RPMI7951 (cell line): ENCODE measurements at places on chromosomes 2 and 18. TPM values are rescaled to one million over a fixed set of nuclear protein-coding genes. Genes with fewer than 3 reads are reported as not detected.

The KIF5C gene
- total RNA-seq = 0.12 and 0.29 TPM in 2 replicates

The EFHD1 gene
- 1.2 and 1.7 TPM in 2 replicates for total RNA-seq

The MARCO gene
- not detected in 2 replicates for total RNA-seq

The SEPTIN10 gene
- total RNA-seq = 107 and 124 TPM in 2 replicates

The DLX1 gene
- 7.8 and 8.8 TPM in 2 replicates for total RNA-seq

The GREB1 gene
- 0.78 and 0.84 TPM in 2 replicates for total RNA-seq

The DUSP19 gene
- total RNA-seq = 1.7 and 2.1 TPM in 2 replicates

The ZBTB7C gene
- 0.10 and 0.12 TPM in 2 replicates for total RNA-seq

The FAM124B gene
- not detected in 2 replicates for total RNA-seq

The LAMA3 gene
- total RNA-seq = 0.49 and 2.9 TPM in 2 replicates

The STEAP3 gene
- total RNA-seq = 27.3 and 32.2 TPM in 2 replicates

The SDC1 gene
- total RNA-seq = 28.8 and 42.3 TPM in 2 replicates

The CTIF gene
- total RNA-seq = 3.5 and 4.6 TPM in 2 replicates

- no peak for DNase-seq
Measured at GRCh38 chr2:122100346-122100745, 344.9 kb downstream of the TSN start.

GRCh38 chr18:48337053-48337452 lies 72.1 kb downstream of the ZBTB7C start:
- DNase-seq = no peak

GRCh38 chr2:160581448-160581847 lies 87.8 kb upstream of the RBMS1 start:
- peak; percentile 43 for DNase-seq

GRCh38 chr2:236857781-236858180 lies 227.9 kb upstream of the COPS8 start:
- DNase-seq = no peak

DNA sequence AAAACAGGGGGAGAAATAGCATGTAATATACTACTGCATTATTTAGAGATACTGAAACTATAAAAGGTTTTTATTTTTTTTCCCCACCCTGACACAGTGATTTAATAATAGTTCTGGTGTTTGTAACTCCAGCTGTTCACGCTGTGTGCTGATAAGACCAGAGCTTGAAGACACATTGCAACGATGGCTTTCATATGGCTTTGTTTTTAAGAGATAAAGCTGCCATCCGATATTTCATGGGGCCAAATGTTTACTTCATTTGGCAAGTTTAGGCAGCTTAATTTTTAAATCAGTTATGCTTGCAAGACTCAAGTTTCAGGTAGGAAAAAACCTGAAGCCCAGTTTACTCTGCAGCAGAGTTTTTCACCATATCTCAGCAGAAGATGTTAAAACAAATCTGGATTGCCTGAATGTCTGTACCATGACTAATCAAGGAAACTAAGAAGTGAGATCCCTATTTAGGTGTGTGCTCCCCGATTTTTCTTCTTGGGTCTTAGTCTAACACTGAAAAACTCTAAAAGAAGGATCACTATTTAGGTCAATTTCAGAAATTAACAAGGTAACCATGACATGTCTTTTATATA lies 508.6 kb downstream of the PARD3B start:
- no peak for DNase-seq

DNA sequence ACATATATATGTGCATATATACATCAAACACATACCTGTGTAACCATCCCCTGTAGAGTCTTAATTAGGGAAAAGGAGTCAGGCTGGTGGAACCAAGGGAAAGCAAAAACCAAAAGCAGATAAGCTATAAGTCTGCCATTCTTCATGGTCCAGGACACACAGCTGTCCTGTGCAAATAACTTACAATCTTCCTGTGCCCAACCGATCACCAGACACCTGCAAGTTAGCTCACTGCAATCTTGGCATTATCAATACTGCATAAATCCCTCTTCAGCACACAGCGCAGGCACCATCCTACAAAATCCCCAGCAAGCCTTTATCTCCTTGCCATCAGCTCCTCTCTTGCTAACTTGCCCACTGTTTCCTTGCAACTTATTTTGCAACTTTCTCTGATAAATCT lies 60.8 kb upstream of the DYNAP start:
- DNase-seq = no peak

GRCh38 chr2:16273111-16273510 lies 332.8 kb downstream of the MYCN start:
- DNase-seq = no peak

DNA sequence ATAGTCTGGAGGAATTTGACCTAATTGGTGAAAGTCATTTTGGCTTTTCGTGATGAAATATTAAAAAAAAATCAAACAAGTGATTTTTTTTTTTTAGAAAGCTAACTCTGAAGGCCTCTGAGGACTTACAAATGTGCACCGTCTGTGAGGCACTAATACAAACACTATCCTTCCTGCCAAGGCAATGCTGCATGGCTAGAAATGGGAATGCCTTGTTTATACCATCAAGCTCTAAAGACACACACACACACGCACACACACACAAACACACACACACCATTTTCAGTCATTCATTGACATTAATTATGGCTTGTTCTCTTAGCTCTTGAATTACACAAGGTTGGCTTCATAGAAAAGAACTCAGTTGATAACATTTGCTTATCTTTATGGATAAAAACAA lies 1242.0 kb upstream of the ACVR2A start:
- DNase-seq = no peak

GRCh38 chr2:39338502-39338901 lies 94.7 kb upstream of the CDKL4 start:
- no peak for DNase-seq

DNA sequence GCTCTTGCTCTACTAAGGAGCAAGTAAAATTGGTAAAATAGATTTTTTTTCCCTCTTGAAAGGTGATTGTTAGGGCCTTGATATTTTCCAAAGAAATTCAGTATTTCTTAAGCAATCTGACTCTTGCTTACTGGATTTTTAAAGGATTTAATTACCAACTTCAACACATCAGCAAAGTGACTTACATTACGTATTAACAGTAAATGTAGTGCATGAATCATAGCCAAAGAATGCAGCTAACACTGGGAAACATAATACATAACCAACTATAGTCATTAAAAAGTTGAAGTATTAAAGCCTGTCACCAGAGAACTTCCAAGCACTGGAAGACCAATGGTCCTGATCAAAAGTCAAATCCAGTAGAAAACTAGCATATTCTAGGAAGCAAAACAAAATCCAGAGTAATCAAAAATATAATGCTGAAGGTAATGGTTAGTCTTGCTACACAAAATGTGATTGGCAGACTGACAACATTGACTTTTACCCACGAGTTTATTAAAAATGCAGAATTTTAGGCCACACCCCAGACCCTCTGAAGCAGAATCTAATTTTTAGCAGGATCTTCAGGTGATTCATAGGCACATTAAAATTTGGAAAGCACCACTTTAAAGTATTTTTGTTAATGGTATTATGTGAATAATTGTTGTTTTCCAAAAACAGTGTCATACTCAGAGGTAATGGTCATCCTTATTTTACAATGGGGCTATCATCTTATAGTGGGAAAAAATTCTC lies 31.8 kb upstream of the CAVIN2 start:
- DNase-seq = peak; percentile 82

DNA sequence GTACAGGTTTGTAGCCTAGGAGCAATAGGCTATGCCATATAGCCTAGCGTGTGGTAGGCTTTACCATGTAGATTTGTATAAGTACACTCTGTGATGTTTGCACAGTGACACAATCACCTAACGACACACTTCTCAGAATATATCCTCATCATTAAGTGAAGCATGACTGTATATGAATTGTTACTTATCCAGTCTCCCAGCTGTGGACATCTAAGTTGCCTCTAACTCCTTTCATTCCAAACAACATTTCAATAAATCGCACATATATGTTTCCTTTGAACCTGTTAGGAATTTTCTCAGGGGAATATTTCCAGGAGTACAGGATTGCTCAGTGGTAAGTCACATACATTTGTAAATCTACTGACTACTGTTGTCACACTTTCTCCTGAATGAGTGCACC lies 90.0 kb downstream of the ARHGAP15 start:
- DNase-seq = no peak

GRCh38 chr2:150280231-150280630 lies 207.2 kb downstream of the RND3 start:
- DNase-seq = peak; percentile 65

- peak; percentile 3 for DNase-seq
Measured at GRCh38 chr18:1296237-1296636, 391.6 kb downstream of the ADCYAP1 start.

GRCh38 chr2:167361426-167361825 lies 473.1 kb downstream of the XIRP2 start:
- no peak for DNase-seq

DNA sequence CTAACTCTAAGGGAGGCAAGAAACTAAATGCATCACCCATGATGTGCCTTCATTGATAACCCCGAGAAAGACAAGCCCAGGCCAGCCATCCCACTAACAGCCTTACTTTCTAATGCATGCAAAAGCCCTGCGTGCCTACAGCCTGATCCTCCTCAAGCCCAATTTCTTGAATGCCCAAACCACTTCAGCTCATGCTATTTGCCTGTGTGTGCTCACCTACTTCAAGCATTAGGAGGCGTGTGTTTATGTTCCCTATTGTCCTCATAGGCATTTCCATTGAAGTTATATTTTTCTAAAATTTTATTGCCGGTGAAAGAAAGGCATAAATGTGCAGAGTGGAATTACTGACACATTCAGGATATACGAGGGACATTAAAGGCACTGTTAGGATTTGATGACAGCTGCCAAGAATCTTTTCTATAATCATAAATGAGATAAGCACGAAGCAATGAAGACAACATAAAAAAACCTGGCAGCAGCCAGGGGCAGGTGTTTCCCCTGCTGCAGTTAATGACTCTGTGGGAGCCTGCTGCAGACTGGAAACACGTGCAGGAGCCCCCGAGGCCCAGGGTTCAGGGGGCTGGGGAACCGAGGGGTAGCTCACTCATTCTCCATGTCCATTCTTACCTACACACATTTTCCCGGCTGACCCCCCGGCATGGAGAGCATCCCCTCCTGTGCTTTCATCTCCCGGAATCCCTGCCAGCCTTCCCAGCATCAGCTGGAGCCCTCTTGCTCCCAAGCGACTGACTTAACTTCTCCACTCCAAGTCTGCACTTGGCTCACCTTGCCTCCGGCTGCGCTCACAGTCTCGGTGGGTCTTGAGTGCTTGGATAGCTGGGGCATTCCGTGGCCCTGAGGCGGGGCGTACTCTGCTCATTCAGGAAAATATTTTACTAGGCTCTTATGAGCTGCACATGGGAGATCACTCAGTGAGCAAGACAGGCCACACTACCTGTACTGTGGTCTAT lies 292.3 kb upstream of the SIX2 start:
- DNase-seq = no peak

DNA sequence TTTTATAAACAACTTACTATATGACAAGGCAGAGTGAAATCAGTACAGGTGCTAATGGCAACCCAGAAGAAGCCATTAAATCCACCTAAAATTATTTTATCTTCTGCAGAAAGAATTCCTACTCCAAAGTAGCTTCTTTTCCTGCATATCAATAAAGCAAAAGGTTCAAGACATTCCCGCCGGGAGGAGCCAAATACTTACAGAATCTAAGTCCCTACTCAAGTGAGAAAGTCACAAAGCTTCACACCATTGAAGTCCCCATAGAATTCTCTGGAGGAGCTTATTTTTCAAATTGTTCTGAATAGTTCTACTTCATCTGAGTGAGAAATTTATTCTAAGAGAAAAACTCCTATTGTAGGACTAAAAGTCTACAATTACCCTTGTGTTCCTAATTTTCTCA lies 233.7 kb upstream of the HNRNPA3 start:
- DNase-seq = peak; percentile 18

GRCh38 chr2:186639939-186640338 lies 50.1 kb downstream of the ITGAV start:
- no peak for DNase-seq

- no peak for DNase-seq
Measured at GRCh38 chr2:42371611-42372473, 10.8 kb upstream of the COX7A2L start.

GRCh38 chr18:32243358-32243757 lies 53.5 kb downstream of the MEP1B start:
- DNase-seq = no peak

GRCh38 chr18:72613534-72613930 lies 69.4 kb upstream of the CBLN2 start:
- DNase-seq = no peak

DNA sequence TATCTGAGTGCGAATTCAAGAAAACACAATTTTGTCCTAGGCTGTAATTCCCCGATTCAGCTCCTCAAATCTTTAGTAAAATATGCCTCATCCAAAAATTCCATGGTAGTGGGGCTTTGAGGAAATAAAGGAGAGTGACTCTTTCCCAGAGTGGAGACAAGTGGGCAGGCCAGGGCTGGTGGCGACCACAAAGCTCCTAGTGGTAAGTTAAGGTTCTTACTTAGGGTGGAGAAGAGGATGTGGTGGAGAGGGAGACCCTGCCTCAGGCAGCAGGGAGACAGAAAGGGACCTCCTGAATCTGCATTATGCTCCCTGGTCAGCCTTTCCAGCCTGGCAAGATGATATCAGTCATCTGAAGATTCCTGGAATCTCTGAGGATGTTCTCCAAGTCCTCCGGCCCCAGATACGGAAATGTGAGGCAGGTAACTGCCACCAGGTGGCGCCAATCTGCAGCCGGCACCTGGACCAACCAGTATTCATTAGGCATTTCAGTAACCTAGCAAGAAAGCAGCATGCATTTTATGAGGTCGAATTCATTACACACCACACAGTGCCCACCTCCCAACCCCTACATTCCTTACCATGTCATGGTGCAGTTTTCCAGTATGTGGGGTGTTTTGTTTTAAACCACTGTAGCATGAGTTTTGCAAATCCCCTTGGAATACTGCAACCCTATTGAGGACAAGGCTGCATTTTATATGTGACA lies 106.4 kb downstream of the POLE4 start:
- DNase-seq = peak; percentile 57

GRCh38 chr18:49230326-49230725 lies 230.1 kb downstream of the DYM start:
- no peak for DNase-seq

GRCh38 chr18:34857320-34857719 lies 147.2 kb downstream of the DTNA start:
- DNase-seq = no peak

GRCh38 chr18:69981948-69982347 lies 34.3 kb upstream of the CD226 start:
- DNase-seq = no peak

DNA sequence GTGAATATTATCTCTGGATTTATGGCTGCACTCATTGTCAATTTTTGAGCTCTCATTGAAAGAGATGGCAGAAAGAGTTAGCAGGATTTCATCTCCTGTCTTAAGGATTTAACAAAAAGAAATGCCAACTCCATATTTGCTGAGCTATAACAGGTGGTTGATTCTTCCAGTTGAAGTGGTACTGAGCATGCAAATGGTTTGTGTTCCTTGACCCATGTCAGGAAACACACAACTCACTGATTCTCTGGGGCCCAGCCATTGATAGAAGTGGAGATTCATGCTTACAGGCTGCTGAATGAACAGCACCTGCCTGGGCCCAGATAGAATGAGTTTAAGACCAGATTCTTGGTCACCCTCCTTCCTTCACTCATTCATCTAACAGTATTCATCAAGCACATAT lies 128.8 kb downstream of the CERS6 start:
- DNase-seq = no peak
